Fibroblast of skin of scalp (primary cell): ENCODE measurements at places on chromosomes 6 and 20.

DNA sequence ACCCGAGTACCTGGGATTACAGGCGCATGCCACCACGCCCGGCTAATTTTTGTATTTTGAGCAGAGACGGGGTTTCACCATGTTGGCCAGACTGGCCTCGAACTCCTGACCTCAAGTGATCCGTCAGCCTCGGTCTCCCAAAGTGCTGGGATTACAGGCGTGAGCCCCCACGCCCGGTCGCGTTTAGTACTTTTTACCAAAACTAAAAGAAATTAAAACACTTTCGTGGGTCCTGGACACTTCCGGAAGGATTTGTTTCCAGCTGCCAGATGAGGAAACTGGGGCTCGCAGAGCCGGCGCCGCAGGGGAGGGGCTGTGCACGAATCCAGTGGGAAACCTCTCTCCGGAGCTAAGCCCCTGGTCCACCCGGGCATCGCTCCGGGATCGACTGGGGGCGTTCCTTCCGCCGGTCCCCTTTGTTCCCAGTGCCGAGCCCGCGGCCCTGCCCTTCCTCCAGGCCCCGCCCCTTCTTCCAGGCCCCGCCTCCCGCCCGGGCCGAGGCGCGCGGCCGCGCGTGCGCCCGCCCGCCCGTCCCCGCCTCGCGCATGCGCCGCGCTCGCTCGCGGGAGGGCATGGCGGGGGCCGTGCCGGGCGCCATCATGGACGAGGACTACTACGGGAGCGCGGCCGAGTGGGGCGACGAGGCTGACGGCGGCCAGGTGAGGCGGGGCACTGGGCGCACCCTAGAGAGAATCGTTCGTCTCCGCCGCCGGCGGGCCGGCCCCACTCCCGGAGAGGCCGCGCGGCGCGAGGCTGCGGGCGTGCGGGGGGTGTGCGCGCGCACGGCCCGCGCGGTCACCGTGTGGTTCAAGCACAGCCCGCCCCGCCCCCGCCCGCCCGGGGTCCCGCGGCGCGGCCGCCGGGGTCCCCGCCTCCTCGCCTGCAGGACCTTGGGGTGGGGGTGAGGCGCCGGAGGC lies at the start of gene NELFCD:
Gene NELFCD (plus strand): TSS at position 546 of the 917 bp plus-strand sequence. CDS start 54 bp downstream, at position 600.
- peak; percentile 88 for DNase-seq

DNA sequence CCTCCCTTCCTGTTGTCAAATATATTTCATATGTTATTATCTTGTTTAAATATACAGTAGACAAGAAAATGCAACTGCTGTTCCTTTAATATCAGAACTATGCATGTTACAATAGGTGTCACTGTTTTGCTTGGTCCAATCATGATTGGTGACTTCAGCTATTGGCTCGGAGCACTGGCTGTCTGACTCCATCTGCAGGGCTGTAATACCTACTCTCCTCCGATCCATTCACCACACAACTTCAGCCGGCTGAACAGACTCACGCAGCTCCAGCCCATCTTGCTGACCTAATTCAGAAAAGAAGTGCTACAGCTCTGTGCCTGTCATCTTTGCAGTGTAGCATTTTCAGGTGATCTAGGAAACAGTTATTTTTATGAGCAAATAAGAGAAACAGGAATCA lies at the start of gene BTBD3:
Gene BTBD3 (plus strand): TSS at position 231 of the 400 bp plus-strand sequence. CDS start 383 bp downstream, outside the sequence.
- DNase-seq: peak; percentile 28

DNA sequence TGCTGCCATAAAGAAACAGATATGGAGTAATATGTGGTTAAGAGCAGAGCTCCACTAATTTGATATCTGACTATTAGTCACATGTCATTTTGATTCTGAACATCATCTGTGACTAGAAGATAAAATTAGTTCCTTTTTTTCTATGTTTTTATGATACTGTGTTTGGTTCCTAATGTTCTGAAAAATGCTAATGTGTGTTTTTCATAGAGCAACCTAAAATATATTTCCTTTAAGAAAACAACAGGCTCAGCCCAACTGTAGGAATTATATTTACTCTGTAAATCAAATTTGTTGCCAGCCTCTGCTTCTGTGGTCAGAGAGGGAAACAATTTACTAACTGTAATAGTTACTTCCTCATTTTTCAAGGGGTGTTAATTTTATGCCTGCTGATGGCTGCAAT lies 33.3 kb upstream of the TXLNB start:
- no peak for DNase-seq

GRCh38 chr6:56440551-56440981 lies 193.2 kb upstream of the COL21A1 start:
- no peak for DNase-seq

- DNase-seq: peak; percentile 55
These were observed 21.6 kb downstream of the STX7 start for GRCh38 chr6:132491303-132491702.

- DNase-seq: no peak
These were observed 53.8 kb downstream of the C6orf58 start for GRCh38 chr6:127630800-127631199.

- no peak for DNase-seq
These were observed 1514.8 kb upstream of the DEFB115 start for GRCh38 chr20:29742699-29743100.

DNA sequence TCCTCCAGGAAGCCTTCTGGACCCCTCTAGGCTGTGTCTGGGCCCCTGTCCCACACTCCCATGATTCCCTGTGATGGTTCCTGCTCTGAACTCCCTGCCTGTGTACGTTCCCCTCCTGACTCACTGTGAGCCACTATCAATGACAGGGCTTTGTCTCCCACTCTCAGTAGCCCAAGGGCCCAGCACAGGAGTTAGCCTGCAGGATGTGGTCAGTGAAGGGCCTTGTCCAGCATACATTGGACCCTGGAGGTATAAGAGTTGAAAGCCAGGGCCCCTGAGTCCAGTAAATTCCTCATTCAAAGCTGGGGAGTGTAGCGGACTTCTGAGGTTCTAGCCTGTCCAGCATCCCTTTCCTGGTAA lies 19.0 kb downstream of the ZBP1 start:
- no peak for DNase-seq

- no peak for DNase-seq
These were observed 66.2 kb upstream of the CD83 start for GRCh38 chr6:14051355-14051754.

- no peak for DNase-seq
These were observed 30.3 kb upstream of the SERPINB1 start for GRCh38 chr6:2871953-2872352.

DNA sequence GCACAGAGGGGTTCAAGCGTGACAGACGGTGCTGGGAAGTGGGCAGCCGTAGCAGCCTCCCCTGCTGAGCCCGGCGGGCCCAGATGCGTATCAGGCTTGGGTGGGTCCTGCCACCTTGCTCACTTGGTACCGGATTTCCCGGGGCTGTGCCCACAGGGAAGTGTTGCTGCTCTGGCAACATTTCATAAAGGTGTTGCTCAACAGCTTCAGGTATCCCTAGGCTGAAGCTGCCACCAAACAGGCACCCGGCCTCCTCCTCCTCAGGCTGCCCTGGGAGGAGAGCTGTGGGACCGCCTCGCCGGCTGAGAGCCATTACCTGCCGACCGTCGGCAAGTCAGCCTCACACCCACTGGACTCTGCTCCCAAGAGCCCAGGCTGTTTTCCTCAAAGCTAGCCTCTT lies 11.5 kb downstream of the PSMG4 start:
- DNase-seq: no peak

DNA sequence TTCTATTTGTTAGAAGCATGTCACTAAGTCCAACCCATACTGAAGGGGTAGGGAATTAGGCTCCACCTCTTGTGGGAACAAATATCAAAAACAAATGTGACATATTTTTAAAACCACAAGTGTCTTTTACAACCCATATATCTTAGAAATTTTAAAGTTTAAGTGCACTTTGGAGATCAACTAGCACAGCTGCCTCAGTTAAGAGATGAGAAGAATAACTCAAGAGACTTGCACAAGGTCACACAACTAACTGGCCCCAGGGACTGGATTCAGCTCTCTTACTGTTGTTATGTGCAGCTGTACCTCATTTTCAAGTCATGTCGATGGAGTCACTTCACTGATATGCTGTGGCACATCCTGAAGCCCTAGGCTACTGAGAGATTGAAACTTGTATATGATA lies 102.9 kb upstream of the BMP2 start:
- DNase-seq: no peak

- peak; percentile 52 for DNase-seq
These were observed 75.1 kb downstream of the SLC2A10 start for GRCh38 chr20:46784436-46785127.

GRCh38 chr20:40489886-40490285 lies 199.2 kb downstream of the MAFB start:
- peak; percentile 84 for DNase-seq

DNA sequence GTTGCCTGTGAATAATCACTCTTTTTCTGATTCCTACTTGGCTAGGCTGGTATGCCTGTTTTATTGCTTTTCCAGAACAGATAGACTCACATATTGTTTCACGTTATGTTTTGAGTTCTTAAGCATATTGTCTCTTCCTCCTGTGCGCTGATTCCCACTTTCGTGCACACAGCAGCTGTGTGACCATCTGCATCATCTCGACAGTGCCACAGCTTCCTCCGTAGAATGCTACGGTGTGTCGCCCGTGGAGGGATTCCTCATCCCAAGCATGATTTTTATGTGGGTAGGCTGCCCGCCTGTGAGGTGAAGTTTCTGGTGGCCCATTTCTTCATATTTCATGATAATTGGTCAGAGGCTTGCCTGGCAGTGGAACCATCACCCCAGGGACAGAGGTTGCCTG lies 31.8 kb downstream of the PLCB4 start:
- DNase-seq: no peak

- DNase-seq: peak; percentile 12
These were observed 239.9 kb downstream of the TSHZ2 start for GRCh38 chr20:53212018-53212417.

- no peak for DNase-seq
These were observed 54.4 kb downstream of the BMP7 start for GRCh38 chr20:57211908-57212533.

DNA sequence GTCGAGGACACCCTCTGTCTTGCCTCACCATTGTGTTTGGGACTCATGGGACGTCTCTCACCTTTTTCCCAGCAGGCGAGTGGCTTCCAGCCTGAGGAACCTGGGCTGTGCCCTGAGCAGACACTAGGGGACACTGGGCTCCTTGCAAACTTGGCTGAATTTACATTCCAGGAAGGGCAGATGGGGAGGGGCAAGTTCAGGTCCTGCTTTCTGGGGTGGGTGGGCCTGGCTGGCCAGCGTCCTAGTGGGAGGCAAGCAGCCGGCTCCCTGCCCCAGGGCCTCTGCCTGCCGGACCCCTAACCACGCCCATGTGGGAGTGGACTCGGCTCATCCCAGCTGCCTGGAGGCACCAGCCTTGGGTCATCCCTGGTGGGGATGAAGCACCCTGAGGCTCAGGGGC lies 48.2 kb upstream of the MLN start:
- DNase-seq: peak; percentile 30

- no peak for DNase-seq
These were observed 165.4 kb downstream of the GRM4 start for GRCh38 chr6:33980176-33981175.

DNA sequence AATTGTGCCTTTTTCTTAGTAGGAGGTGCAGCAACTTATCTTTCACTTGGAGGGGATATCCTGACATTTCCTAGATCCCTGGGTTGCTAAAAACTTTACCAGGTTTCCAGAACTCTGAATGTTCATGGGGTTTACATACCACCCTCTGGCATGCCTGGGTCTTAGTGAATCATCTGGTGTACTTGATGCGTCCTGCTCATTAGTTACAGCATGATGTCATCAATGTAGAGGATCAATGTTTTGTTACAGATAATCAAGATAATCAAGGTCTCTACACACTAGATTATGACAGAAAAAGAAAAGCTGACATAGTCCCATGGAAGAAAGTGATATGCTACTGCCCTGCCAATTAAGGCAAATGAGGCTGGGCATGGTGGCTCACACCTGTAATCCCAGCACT lies 27.0 kb downstream of the FITM2 start:
- no peak for DNase-seq

- no peak for DNase-seq
These were observed 1.3 kb downstream of the C6orf141 start for GRCh38 chr6:49551866-49552129.

- DNase-seq: no peak
These were observed 50.4 kb downstream of the GNAS-AS1 start for GRCh38 chr20:58800134-58800871.

- DNase-seq: no peak
These were observed 87.9 kb upstream of the NKX2-2 start for GRCh38 chr20:21601799-21602198.

- no peak for DNase-seq
These were observed 68.9 kb downstream of the CYP39A1 start for GRCh38 chr6:46583721-46584120.

DNA sequence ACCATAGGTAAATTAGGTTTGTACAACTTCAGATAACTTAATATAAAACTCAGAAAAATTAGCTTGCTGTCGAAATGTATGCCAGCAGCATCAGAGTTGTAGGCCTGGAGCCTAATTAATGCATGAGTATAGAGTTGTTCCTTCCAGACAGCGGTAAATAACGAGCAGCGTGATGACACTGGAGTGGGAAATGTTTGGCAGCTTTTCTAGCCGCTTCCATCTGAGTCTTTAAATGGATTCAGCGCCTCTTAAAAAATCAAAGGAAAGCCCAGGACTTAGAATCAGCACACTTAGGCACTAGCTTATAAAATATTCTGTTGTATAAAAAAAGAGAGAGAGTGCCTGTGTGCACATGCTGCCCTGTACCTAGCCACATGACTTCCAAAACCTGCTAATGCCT lies 43.7 kb upstream of the SYNJ2 start:
- no peak for DNase-seq

DNA sequence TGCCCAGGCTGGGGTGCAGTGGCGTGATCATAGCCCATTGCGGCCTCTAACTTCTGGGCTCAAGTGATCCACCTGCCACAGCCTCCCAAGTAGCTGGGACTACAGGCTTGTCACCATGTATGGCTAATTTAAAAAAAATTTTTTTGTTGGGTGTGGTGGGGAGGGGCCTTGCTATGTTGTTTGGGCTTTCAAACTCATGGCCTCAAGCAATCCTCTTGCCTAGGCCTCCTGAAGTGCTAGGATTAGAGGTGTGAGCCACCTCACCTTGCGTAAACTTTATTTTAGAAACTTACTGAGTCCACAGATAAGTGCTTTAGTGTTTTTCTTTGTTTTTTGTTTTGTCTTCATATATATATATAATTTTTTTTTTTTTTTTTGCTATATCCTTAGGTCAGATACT lies 9.1 kb downstream of the SMAP1 start:
- no peak for DNase-seq
